NCI-H1048 (cell line): ENCODE measurements at places on chromosomes 2 and 18.

DNA sequence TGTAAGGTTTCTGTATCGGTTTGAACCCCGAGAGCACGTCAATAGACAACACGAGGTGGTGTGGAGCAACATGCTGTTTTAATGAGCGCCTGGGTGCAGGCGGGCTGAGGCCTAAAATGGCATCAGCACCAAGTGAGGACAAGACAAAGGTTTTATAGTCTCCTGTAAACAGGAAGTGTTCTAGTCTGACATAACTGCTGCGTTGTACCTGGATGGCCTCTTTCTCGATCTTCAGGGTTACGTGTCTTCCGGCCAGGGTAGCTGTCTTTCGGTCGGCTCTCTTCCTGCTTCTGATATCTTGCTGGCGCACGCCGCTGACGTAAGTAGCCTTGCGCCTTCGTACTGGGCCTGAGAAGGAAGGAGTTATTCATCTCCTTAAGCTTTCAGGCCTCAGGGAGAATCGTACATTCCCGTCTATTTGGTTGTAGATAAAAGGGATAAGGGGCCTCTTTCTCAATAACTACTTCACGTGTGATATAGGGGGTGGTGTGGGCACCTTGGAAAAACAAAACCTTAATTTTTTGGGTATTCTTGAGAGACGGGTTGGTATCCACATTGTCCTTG, 53.5 kb downstream of the KYNU start:
- DNase-seq, result no peak

GRCh38 chr2:43402452-43402937, 176.1 kb upstream of the ZFP36L2 start:
- no peak for DNase-seq

DNA sequence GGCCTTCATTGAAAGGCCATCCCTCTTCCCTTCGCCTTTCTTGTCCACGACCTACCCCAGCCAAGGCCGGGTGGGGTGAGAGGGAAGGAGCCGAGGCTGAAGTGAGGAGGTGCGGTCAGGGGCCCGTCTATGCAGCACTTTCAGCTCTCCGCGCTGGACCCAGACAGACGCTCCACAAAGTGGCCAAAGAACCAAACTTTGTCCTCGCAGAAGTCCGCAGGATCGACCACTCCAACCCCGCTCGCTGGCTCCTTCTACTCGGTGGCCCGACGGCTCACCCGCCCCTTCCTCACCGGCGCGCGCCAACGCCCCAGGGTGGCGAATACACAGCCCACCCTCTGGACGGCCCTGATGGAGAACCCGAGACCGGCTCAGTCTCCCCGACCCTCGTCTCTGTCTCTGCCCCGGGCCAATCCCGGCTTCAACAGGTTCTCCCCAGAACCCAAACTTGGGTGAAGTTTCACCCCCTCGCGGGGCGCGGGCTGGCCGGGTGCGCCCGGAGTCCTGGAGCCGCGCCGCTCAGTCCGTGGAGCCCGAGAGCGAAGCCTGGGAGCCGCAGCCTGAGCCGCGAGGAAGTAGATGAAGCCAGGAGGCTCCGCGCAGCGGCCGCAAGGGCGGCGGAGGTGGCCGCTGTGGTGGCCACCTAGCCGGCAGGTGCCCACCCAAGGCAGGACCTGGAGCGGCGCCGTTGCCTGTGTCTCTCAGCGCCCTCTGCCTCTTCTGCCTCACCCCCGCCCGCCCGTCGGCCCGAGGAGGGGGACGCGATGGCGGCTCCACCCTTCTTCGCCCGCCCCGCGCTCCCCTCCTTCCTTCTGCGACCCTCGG, 26.7 kb upstream of the ALPP start:
- DNase-seq, result no peak

DNA sequence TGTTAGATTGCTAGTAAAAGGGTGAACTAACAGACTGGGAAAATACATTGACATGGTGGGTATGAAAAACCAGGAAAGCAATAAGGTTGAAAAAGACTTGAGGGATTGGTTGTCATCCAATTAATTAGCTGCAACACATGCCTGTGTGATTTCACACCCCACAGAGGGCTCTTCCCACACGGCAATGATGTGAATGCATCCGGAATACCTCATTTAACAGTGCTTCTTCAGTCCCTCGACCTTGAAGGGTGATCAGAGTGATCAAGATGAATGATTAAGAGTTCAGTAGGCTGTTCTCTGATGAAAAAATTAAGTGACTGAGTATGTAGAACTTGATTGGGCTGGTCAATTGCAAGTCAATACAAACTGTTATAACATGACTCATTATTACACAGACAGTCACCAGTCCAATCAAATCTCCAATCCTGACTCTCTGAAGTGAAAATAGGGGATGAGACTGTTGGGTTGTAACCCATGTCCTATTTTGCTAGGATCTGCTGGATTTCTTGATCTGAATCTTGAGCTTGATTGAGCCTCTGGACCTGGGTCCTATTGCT, 924.9 kb upstream of the FAM98A start:
- no peak for DNase-seq

DNA sequence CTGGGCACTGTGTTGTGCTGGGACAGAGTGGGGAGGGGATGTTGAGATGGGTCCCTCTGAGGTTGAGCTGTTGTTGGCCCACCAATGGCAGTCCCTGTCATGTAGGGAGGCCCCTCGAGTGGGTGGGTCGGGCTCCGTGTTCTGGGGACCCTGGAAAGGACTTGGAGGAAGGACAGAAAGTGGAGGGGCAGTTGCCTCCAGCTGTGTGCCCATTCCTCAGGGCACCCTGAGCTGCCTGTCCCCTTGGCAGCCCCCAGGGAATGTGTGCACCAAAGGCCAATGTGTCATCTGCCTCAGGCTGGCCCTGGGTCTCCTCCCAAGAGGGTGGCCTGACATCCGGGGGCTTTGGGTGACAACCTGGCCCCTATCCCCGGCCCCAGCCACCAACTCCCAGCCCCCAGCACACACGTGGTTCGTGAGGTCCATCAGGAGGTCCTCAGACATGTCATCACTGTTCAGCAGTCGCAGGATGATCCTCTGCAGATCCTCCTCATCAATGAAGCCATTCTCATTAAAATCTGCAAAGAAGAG, 57.7 kb downstream of the CIB4 start:
- no peak for DNase-seq

GRCh38 chr2:227296671-227297405, 28.2 kb upstream of the MFF start:
- DNase-seq, result no peak

- DNase-seq, result no peak
Observed at GRCh38 chr18:75070625-75071483, 138.1 kb downstream of the PTGR3 start.

GRCh38 chr2:68238955-68239822, 13.1 kb downstream of the PPP3R1 start:
- DNase-seq, result no peak

- DNase-seq, result no peak
Observed at GRCh38 chr18:45554389-45554737, 60.9 kb upstream of the SLC14A2 start.

GRCh38 chr2:181937473-181937872, 45.9 kb downstream of the ITPRID2 start:
- no peak for DNase-seq

- DNase-seq, result no peak
Observed at GRCh38 chr2:229089776-229090175, 181.3 kb downstream of the PID1 start.

DNA sequence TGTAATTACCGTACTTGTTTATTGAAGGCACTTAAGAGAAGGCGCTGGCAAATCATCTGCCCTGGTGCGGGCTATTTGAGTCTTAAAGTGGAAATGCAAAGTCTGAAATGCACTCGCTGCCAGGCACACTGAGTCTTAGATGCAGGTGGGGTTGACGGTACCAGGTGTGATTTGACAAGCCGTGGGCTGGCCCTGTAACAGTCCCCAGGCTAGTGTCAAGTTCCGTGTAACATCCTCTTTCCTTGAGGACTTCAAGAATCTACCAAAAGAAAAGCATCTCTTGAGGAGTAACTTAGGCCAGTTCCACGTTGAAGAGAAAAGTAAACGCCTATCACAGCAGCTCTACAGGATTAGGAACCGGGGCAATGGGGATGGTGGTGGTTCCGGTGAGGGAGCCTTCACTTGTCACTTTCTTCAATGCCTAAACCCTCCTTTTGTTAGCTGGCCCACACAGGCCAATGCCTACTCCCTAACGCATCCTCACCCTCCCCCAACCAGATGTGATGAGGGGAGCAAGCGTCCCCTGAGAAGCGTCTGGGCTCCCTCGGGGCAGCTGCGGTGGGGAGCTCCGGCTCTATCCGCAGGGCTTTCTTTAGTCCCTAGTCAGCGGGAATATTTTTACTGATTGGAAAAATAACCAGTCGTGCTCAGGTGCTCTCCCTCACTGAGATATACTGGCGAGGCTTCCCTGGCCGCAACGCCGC, 1.5 kb upstream of the UGP2 start:
- DNase-seq, result no peak

GRCh38 chr2:57523304-57523703, 523.3 kb upstream of the VRK2 start:
- DNase-seq, result no peak

DNA sequence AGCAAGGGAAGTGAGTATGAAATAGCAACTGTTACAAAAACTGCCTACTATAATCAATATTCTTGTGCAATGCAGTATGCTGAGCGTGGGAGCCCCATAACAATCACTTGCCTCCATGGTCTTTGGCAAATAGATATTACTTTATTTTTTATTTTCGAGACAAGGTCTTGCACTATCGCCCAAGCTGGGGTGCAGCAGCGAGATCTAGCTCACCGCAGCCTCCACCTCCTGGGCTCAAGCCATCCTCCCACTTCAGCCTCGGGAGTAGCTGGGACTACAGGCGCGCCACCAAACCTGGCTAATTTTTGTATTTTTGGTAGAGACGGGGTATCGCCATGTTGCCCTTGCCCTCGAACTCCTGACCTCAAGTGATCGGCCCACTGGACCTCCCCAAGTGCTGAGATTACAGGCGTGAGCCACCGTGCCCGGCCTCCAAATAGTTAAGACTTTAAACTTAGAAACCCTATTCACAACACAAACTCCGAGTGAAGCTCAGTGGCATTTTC, 1.2 kb upstream of the CCNT2 start:
- no peak for DNase-seq

DNA sequence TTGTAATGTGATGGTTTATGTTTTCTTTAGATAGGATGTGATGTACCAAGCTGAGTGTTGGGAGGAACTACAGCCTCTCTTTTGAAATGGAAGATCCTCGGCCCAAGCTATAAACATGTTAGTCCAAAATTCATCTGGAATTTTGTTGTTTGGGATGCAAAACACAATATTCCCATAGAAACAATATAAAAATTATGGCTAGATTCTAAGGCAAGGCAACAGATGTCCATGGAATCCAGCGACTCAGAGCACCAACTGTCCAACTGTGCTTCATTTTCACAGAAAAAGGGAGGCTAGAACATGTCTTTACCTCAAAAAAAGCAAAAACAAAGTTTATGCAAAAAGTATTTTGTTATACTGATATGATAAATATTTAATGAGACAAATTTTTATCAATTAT, 52.4 kb upstream of the ATP8B1 start:
- DNase-seq, result no peak

GRCh38 chr2:178949584-178949983, 100.4 kb downstream of the CCDC141 start:
- DNase-seq, result no peak

DNA sequence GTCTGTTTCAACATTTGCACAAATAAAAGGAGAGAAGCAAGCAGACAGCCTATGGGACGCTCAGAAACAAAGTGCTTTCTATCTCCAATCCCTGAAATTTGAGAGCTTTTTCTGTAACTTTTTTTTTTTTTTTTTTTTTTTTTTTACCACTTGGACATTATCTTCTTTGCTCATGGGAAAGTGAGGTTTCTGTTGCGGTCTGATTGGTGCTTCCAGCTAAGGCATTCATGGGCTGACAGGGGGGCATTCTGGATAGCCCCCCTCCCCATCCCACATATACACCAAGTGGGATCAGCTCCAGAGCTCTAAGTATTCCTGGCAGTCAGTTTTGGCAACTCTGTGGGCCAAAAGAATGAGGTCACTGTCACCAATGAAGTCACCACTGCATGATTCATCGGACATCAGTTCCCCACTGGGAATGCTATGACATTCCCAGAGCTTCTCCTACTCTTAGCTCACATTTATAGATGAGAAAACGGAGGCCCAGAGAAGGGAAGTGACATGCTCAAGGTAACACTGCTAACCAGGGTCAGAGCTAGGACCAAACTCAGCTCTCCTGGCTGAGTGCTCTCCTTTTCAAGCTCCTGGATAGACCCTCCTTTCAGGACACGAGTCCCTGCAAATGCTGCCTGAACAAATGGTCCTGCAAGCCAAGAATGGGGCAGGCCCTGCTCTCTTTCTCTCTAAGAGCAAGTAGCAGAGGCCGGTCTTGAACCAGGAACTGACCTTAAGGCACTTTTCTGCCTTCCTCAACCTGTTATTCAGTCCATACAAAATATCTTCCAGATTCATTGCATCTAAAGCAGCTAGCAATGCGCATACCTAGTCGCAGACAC, 61.3 kb downstream of the TMEM247 start:
- DNase-seq, result no peak

DNA sequence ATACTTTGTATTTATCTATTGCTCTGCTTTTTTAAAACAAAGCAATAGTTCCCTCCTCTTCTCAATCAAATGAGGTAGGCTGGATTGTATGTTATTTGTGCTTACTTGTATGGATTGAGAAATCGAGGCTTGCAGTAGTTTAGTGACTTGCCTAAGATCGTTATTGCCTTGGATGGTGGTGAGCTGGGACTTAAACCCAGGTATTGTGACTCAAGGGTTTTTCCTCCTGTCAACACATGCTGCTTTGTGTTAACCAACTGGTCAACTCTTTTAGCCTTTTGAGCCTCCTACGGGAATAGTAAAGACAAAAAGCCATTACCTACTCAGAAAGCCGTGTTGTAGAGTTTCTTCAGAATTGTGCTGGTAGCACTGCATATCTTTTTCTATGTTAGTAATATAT, 95.2 kb upstream of the THUMPD2 start:
- no peak for DNase-seq

GRCh38 chr2:85011098-85011497, 40.1 kb downstream of the KCMF1 start:
- DNase-seq, result no peak

- DNase-seq, result no peak
Observed at GRCh38 chr18:49249521-49249920, 210.9 kb downstream of the DYM start.

- no peak for DNase-seq
Observed at GRCh38 chr2:238525990-238526389, 99.3 kb downstream of the ASB1 start.
